ENCODE measurements at places on chromosomes 7 and 10. TPM values are rescaled to one million over a fixed set of nuclear protein-coding genes. Genes with fewer than 3 reads are reported as not detected.

The ERCC6 gene
- 17.6 TPM for polyA plus RNA-seq

The AGBL3 gene
- 10.9 TPM for polyA plus RNA-seq

GRCh38 chr7:85287106-85287825 is 100.4 kb upstream of the SEMA3D start:
- no peak for DNase-seq

GRCh38 chr10:87691506-87692070 is 31.9 kb downstream of the PAPSS2 start:
- DNase-seq, result no peak

GRCh38 chr10:125629758-125630376 is 53.1 kb downstream of the TEX36 start:
- no peak for DNase-seq

The CALHM3 gene
- not detected for polyA plus RNA-seq

The LFNG gene
- 34.9 TPM for polyA plus RNA-seq

DNA sequence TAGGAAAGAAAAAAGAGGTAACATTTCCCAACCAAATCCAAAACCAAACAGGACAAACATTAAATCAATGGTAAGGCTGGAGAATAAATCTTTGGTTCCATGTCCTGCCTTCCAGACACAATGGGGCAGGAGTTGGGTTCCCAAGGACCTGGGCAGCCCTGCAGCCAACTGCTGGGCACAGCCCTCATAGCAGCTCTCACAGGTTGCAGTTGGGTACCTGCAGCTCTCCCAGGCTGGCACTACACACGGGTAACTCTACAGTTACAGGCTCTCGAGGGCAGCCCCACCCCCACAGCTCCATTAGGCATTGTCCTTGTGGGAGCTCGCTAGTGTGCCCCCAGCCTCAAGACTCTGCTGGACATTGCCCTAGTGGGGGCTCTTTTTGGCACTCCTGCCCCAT is 7.5 kb downstream of the GRB10 start:
- no peak for DNase-seq

The BTBD16 gene
- 0.74 TPM for polyA plus RNA-seq

The IFIT1B gene
- 1.6 TPM for polyA plus RNA-seq

DNA sequence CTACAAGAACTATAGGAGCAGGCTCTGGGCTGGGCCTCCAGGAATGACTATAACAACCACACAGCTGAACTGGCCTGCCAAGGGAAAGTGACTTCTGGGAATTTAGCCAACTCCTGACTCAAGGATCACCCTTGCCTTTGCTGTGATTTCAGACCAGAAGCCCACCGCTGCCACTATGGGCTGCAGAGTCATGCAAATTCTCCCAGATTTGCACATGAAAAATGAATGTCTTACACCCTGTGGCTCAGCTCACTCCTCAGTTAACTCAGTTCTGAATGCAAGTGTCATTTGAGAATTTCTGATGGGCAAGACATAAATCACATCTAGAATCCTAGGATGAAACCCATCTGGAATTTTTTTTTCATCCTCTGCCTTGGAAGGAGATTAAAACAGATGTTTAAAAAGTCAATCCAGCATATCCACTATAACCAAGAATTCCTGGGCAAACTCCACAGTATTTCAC is 186.5 kb upstream of the BET1 start:
- no peak for DNase-seq

- DNase-seq, result no peak
Measured at GRCh38 chr7:67857698-67858097, 861.1 kb downstream of the TYW1 start.

The WNT2 gene
- 0.27 TPM for polyA plus RNA-seq

The SYT15 gene
- polyA plus RNA-seq, result 7.3 TPM

The ADAM12 gene
- 25.6 TPM for polyA plus RNA-seq

DNA sequence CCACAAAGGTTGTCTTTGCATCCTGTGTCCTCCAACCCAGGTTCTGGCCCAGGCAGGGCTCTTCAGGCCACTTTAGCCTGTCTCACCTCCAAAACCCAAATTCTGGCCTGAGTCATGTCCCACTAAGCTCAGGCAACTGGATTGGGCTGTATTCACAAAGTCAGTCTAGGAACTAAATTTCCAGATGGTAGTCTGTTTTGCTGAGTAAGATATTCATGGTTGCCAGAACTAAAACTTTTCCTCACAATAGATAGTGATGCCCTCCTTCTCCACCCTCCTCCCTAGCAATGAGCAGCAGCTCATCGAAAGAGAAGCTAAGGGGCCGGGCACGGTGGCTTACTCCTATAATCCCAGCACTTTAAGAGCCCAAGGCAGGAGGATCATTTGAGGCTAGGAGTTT is 2.9 kb upstream of the ZNF713 start:
- no peak for DNase-seq

The GNGT1 gene
- polyA plus RNA-seq, result not detected

DNA sequence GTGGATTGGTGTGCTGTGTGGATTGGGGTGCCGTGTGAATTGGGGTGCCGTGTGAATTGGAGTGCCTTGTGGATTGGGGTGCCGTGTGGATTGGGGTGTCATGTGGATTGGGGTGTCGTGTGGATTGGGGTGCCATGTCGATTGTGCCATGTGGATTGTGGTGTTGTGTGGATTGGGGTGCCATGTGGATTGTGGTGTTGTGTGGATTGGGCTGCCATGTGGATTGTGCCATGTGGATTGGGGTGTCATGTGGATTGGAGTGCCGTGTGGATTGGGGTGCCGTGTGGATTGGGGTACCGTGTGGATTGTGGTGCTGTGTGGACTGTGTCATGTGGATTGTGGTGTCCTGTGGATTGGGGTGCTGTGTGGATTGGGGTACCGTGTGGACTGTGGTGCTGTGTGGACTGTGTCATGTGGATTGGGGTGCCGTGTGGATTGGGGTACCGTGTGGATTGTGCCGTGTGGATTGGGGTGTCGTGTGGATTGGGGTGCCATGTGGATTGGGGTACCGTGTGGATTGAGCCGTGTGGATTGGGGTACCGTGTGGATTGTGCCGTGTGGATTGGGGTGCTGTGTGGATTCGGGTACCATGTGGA is 120.6 kb upstream of the NPS start:
- DNase-seq, result no peak

The DGKI gene
- 1.8 TPM for polyA plus RNA-seq

GRCh38 chr7:111821046-111821445 is 258.8 kb upstream of the IMMP2L start:
- DNase-seq, result no peak

The FKBP14 gene
- 26.8 TPM for polyA plus RNA-seq

The MLXIPL gene
- polyA plus RNA-seq, result 2.3 TPM

GRCh38 chr10:533611-534010 is 155.9 kb downstream of the DIP2C start:
- no peak for DNase-seq

DNA sequence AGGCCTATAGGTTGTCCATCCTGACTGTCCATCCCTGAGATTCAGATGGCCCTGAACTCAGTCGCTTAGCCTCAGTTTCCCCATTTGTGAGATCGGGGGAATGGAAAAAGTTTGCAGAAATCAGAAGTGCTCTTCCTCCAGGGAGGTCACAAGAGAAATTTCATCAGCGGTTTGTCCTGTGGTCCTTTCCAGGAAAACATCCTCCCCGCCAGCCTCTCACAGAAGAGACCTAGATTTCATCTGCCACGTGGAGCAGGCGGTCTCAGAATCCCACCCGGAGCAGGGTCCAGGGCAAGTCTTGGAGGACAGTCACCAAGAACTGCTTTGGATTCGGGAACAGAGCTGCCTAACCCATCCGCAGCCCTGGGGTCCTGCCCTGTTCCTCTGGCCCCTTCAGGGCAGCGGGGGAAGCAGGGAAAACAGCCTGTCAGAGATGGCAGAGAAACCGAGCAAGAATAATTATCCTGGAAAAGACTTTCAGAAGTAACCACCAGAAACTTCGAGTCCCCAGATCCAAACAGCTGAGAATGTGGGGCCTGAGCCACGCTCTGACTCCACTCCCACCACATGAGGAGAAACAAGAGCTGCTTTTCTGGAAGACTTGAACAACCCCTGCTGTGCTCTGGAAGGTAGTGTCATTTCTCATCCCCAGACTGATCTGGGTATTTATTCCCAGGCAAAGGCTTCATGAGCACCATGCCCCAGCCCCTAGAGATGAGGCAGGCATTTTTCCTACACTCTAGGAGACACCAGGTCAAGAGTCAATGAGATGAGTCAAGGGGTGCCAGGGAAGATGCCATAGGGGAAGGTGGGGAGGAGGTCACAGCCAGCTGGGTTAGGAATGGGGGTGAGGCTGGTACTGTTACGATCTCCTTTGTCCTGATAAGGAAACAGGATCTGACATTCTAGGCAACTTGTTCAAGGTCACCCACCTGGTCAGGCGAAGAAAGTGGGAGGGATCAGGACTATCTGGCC is 1.1 kb upstream of the TNS3 start:
- no peak for DNase-seq

GRCh38 chr10:94443047-94443446 is 40.7 kb downstream of the TBC1D12 start:
- DNase-seq, result no peak

DNA sequence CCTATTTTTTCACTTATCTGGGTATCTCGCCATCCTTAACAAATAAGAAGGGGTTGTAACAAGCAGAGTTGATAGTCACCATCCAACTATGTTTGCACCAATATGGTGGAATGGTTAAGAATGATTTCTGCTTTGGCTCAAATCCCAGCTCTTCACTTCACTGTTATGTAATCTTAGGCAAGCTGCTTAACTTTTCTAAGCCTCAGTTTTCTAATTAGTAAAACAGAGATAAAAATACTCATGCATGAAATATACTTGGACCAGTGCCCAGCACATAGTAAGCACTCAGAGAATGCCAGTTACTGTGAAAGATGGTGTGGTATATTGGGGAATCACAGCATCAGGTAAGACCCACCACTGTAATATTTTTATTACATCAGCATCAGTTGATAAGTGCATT is 33.6 kb downstream of the ABCB1 start:
- DNase-seq, result no peak

DNA sequence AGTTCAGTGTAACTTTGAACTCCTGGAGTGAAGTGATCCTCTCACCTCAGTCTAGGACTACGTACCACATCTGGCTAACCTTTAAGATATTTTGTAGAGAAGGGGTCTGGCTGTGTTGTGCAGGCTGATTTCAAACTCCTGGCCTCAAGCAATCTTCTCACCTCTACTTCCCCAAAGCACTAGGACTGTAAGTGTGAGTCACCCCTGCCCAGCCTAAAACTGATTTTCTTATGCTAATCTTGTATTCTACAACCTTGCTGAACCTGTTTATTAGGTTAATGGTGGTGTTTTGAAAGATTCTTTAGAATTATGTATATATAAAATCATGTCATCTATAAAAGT is 58.0 kb downstream of the LCOR start:
- DNase-seq, result no peak

The THSD7A gene
- 39.1 TPM for polyA plus RNA-seq

The PRF1 gene
- polyA plus RNA-seq, result 0.96 TPM

DNA sequence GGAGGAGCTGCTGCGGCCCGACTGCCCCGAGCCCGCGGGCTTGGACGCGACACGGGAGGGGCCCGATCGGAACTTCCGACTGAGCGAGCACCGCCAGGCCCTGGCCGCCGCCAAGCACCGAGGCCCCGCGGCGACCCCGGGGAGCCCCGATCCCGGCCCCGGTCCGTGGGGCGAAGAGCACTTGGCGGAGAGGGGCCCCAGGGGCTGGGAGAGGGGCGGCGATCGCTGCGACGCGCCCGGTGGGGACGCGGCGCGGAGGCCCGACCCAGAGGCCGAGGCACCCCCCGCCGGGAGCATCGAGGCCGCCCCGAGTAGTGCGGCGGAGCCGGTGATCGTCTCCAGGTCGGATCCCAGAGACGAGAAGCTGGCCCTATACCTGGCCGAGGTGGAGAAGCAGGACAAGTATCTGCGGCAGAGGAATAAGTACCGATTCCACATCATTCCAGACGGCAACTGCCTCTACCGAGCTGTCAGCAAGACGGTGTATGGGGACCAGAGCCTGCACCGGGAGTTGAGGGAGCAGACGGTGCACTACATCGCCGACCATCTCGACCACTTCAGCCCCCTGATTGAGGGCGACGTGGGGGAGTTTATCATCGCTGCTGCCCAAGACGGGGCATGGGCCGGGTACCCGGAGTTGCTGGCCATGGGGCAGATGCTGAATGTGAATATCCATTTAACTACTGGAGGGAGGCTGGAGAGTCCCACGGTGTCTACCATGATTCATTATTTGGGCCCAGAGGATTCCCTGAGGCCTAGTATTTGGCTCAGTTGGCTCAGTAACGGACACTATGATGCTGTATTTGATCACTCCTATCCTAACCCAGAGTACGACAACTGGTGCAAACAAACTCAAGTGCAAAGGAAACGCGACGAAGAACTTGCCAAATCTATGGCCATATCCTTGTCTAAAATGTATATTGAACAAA is 1.4 kb downstream of the OTUD1 start:
- DNase-seq, result no peak

DNA sequence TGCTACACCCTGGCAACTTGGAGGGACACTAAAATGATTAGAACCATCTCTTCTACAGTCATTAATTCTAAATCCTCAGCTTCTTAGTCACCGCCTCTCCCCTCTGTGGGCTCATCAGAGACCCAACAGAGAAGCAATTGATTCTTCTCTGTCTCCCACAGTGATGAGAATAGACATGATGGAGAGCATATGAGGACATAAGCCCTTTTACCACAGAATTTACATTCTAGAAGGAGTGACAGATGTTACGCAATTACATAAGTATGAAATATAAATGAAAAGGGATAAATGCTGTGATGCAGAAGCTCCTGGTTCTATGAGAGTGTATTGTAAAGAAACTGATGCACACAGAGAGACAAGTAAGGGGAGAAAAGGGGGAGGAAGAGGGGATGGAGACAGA is 18.1 kb upstream of the ABCB5 start:
- DNase-seq, result no peak

The CALD1 gene
- 266 TPM for polyA plus RNA-seq

DNA sequence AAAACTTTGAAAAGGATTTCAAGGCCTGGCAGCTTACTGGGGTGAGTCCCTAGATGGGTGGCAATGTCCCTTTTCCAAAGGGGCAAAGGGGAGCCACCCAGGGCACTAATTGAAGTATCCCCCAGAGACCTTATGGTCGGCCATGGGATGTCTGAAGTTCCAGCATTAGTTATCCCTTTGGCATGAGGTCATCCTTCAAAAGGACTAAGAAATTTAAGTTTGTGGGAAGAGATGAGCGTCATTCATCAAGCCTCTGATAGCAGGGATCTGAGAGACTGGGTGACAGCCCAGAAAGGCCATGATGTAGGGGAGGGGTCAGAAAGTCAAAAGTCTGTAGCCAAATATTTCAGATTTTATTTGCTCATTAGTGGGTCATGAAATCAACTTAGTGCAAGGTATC is 195.3 kb downstream of the ZNF438 start:
- no peak for DNase-seq

The ODAD2 gene
- 3.2 TPM for polyA plus RNA-seq

GRCh38 chr10:22158426-22158825 is 59.4 kb downstream of the EBLN1 start:
- DNase-seq, result no peak

- DNase-seq, result no peak
Measured at GRCh38 chr10:28875549-28876081, 198.3 kb downstream of the BAMBI start.

- DNase-seq, result no peak
Measured at GRCh38 chr7:50727072-50727471, 55.6 kb downstream of the GRB10 start.

The LLCFC1 gene
- 0.33 TPM for polyA plus RNA-seq

GRCh38 chr7:119452401-119452800 is 820.6 kb upstream of the KCND2 start:
- no peak for DNase-seq

The GRID2IP gene
- 0.64 TPM for polyA plus RNA-seq

The DYNC1I1 gene
- polyA plus RNA-seq, result 0.59 TPM

Measured in left renal pelvis (tissue), 4 donors.